ENCODE measurements at places on chromosomes 2 and 18.

DNA sequence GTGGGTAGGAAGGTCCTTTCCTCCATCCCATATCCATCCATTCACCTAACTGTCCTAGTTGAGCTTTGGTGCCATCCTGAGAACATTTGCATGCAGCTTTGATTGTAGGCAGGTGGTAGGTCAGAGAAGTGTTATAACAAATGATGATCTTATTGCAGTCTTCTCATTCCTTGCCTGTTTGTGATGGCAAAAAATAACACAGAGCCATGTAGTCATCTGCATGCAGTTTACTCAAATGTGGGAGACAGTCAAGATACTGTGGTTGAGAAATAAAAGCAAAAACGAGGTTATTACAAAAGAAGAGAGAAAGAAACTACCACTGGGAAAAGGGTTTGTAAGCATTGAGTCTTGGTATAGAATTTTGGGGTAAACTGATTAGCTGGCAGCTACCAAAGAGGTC is 66.3 kb downstream of the AOX1 start:
- DNase-seq = no peak

GRCh38 chr2:150011161-150011730 is 423.7 kb upstream of the MMADHC start:
- DNase-seq = no peak

DNA sequence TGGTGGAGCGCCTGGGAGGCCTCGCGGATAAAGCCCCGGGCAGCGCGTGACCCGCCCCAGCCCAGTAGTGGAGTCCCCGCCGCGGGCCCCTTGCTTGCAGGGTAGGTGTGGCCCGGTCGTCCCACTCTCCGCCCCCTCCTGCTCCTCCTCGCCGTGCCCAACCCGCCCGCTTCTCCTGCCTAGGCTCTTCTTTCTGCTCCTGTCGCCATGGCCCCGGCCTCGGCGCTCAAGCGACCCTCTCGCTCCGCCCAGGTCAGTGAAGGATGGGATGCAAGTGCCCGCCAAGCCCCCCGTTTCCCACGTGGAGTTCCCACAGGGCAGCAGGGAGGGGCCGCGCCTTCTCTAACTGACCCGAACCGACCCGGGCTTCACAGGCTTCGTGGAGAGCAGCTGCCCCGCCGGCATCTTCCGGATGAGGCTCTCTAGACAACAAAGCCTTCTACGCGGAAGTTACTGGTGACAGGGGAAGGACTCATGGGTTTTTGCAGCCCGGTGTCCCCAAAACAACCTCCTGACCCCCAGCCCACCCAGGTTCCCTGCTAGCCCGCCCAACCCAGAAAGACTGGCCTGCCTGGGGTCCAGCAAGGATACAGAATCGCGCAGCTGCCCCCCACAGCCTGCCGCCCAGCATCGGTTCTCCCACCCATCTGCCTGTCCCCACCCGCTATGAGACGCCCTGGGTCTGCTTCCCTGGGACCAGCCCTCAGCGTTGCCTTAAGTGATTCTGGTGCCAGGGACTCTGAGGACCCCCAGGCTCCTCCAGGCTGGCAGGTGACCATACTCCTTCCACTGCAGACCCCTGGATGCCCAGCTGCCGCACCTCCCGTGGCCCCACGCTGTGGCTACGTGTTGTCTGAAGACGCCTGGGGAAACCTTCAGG is 32.8 kb downstream of the TTC32 start:
- no peak for DNase-seq

DNA sequence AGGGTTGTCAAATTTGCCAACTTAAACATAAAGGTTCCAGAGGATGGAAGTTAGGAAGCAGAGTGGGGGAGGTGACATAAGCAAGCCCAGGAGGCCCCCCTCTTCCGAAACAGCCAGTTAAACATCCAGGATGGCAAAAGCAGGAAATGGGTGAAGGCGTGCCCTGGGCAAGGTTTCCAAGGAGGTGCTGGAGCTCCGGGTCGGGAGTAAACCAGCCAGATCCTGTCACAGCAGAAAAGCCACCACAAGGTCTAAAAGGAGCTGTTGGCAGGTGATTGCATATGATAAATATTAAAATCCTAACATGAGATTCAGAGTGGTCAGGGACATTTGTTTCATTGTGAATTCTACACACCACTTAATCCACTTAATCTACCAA is 572.2 kb upstream of the SALL3 start:
- no peak for DNase-seq

DNA sequence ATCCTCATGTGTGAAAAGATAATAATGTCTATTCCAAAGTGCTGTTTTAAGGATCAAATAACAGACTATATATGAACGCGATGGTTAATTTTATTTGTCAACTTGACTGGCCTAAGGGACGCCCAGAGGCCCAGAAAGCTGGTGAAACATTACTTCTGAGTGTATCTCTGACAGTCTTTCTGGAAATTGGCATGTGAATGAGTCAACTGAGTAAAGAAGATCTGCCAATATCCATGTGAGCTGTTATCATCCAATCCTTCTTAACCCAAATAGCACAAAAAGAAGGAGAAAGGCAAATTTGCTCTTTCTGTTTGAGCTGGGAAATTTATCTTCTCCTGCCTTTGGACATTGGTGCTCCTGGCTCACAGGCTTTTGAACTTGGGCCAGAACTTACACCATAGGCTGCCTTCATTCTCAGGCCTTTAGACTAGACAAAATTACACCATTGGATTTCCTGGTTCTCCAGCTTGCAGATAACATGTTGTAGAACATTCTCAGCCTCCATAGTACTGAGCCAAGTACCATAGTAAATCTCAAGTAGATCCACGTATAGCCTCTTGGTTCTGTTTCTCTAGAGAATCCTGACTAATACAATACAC is 114.7 kb upstream of the DOCK10 start:
- no peak for DNase-seq

DNA sequence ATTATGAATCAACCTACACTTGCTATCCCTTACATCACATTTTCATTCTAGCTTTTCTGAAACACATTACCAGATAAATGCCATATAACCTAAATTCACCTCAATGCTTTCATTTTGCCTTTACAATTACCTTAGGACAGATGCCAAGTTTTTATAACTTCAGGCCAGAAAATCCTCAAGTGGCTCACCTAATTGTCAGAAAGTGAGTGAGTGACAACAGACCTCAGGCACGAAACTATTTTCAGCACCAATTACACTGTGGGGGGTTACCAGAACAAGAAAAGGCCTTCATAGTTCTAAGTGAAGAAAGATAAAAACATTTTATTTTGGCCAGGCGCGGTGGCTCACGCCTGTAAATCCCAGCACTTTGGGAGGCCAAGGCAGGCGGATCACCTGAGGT is 52.3 kb upstream of the ST8SIA5 start:
- no peak for DNase-seq

DNA sequence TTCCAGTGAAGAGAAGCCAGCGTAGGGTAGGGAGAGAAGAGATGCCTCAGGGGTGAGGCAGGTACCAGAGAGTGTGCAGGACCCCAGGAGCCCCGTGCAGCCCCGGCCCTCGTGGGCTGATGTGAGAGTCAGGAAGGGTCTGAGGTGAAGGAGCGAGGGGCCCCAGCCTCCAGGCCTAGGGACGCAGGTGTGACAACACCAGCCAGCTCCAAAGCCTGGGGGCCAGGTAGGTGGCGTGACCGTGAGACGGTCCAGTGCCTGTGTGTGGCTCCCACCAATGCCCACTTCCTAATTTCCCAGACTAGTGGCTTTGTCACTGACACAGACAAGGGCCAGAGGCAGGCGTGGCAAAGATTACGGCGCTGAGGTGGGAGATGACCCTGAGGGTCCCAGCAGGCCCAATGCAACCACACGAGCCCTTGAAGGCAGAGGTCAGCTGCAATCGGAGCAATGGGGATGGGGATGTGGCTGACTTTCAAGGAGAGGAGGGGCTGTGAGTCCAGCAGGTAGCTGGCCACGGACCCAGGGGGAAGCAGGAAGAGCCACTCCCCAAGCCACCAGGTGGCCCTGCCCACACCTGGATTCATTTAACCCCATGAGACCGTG is 86.0 kb upstream of the SNTG2 start:
- no peak for DNase-seq

- DNase-seq = no peak
Observed at GRCh38 chr18:12838178-12838634, 45.8 kb downstream of the PTPN2 start.

- DNase-seq = no peak
Observed at GRCh38 chr2:102387763-102388546, 32.4 kb downstream of the IL18R1 start.

DNA sequence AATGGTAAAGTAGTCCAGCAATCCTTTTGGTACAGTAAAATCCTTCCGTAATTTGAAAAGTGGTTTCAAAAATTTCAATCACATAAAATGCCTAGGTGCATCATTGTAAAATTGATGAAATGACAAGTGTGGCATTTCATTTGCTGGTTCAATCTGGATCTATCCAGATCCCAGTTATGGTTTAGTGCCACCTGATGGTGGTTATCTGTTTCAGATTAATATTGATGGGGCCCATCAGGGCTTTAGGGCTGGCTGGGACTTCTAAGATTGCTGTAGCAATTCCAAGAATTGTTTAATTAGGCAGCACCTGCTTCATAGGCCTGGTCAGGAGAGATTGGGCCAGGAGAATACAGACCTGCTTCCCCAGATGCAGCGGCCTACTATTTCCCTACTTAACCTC is 55.5 kb upstream of the PIK3C3 start:
- DNase-seq = no peak

DNA sequence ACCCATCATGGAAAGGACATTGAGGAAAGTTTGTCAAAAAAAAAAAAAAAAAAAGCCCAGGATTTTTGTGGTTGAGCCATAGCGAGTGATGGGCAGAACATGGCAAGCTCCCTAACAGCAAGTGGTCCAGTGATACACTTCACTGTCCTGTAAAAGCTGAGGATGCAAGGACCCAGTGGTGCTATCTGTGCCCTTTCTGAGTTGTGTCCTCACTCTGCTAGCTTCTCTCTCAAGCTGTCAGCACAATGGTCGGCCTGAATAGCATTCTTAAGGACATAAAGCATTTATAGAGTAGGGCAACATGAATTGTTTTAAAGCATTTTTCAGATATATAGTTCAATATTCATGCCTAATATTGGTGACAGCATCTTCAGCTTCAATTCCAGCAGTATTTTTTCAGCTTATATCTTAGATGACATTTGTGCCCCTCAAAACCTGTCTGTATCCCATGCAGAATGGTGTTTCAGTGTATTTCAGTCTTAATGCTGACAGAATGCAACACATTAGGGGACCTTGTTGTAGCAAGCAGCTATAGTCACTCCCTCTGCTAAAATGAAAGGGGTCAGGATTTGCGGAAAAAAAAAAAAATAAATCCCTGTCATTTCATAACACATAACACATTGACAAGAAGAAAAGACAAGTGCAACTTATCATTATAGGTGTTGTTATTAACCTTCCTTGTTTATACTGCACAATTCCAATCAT is 496.7 kb downstream of the THSD7B start:
- no peak for DNase-seq

DNA sequence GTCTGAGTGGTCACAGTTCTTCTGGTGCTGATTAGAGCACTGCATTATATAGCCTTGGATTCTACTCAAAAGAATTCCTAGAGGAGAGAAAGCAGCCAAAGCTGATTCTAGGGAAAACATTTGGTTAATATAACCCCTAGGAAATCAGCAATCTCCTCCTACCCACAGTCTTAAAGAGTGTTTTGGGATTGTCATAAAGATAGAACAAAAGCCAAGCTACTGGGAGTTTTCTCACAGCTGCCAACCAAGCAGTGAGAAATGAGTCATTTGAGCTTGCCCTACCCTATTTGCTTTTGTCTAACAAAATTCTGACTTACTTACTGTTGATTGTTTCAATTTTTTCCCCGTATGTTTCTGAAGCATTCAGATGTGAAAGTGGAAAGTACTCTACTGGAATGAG is 469.3 kb downstream of the PLCL1 start:
- no peak for DNase-seq

- DNase-seq = no peak
Observed at GRCh38 chr2:10048501-10049171, 5.3 kb downstream of the KLF11 start.

DNA sequence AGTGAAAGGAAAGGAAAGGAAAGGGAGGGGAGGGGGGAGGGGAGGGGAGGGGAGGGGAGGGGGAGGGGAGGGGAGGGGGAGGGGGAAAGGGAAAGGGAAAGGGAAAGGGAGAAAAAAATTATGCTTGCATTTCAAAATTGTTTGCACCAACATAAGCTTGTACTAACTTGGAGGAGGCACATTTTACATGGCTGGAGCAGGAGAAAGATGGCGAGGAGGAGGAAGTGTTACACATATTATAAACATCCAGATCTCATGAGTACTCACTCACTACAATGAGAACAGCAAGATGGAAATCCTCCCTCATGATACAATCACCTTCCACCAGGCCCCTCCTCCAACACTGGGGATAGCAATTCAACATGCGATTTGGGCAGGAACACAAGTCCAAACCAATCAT is 660.2 kb upstream of the CDH2 start:
- DNase-seq = no peak

DNA sequence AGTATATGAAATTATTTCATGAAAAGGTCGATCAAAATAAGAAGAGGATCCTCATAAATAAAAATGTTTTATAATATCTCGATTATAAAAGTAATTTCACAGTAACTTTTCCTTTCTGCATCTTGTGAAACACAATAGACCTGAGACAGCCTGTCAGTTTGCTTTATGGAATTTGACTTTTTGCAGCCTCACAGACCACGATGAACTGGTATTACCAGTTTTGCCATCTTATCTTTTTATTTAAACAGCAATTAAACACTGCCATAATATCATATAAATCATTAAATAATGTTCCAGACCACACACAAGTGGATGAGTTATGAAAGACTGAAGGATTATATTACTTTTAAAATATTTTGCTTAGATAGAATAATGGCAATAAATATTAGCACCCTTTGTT is 10.7 kb upstream of the GALNT3 start:
- DNase-seq = no peak

- DNase-seq = no peak
Observed at GRCh38 chr2:47072018-47072691, 83.0 kb downstream of the STPG4 start.

DNA sequence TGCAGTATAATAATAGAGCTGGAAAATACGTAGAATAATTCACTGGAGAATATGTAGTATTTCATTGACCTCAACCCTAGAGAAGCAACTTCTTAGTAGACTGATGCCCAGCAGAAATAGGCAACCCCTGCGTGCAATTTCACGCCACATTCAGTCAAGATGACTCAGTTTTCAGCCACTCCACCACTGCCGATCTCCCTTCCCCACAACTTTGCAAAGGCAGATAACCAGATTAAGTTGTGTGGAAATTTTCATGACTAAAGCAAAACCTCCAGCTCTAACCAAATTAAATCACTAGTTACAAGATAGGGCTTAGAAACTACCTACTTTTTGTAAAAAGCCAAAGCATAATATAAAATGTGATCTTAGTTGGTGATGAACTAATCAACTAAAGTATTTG is 63.3 kb upstream of the STK17B start:
- no peak for DNase-seq

GRCh38 chr2:71995067-71995665 is 152.5 kb downstream of the CYP26B1 start:
- no peak for DNase-seq

GRCh38 chr2:63127594-63127993 is 77.0 kb downstream of the OTX1 start:
- DNase-seq = no peak

All from stimulated activated CD4-positive, alpha-beta T cell treated with anti-CD3 and anti-CD28 coated beads, Interleukin-1b, Interleukin-23, amount 100 ng/mL, for 1 hour (primary cell).